ENCODE measurements at places on chromosomes 1 and 21.

DNA sequence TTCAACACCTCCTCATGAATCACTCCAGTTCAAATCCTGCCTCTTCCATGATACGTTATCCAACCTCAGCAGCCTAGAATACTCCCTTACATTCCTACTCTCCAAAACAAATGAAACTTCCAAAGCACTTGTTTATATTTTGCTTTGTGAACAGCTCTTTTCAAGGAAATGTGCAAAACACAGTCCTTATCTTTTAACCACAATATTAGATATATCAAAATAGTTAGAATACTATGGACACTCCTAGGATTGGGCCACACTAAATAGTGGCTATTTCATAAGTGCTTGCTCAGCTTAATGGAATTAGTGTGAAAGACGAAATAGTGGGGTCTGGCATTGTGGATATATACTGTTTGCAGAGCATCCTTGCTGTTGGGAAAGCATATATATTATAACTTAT is 173.5 kb downstream of the ZC3H11B start:
- DNase-seq, result no peak

DNA sequence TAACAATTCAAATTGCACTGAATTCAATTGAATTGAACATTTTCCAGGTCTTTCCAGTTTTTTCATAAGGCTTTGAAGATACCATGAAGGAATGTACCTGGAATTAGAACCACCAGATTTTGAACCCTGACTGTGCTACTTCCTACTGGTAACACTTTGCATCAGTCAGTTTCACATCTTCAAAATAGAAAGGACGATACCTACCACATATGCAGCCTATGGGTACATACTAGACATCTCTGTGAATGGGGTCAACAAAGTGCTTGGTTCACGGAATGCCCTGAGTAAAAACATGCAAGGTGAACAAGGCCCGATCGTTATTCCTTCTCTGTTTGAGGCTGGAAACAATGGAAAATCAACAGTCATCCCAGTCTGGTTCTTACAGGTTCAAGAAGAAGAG is 41.2 kb upstream of the WLS start:
- no peak for DNase-seq

DNA sequence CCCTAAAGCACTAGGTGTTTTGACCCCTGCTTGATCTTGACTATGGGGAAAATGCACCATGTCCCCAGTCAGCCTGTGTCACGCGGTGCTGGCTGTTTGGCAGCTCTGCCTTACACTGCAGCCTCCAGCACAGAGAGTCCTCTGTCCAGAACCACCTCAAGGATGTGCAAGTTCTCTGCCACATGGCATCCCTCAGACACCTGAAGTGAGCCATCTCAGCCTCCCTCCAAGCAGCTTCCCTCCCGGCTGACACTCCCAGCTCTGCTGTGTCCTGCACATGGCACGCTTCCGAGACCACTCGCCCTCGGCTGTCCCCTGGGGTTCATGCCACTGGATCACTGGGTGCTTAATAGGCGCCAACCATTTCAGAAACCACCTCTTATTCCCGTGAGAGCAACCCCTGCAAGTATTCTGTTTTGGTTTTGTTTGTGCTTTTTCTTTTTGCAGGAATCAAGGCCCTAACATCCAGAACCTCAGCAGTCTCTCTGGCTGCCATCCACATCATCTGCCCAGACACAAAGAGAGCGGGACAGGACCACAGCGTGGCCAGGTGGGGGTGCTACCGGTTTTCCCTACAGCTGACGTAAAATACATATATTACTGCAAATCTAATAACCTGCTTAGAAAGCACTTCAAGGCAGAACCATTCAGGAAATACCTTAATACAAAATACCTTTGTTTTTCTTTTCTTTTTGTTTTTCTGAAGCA is 45.7 kb downstream of the CAPZB start:
- peak; percentile 56 for DNase-seq

DNA sequence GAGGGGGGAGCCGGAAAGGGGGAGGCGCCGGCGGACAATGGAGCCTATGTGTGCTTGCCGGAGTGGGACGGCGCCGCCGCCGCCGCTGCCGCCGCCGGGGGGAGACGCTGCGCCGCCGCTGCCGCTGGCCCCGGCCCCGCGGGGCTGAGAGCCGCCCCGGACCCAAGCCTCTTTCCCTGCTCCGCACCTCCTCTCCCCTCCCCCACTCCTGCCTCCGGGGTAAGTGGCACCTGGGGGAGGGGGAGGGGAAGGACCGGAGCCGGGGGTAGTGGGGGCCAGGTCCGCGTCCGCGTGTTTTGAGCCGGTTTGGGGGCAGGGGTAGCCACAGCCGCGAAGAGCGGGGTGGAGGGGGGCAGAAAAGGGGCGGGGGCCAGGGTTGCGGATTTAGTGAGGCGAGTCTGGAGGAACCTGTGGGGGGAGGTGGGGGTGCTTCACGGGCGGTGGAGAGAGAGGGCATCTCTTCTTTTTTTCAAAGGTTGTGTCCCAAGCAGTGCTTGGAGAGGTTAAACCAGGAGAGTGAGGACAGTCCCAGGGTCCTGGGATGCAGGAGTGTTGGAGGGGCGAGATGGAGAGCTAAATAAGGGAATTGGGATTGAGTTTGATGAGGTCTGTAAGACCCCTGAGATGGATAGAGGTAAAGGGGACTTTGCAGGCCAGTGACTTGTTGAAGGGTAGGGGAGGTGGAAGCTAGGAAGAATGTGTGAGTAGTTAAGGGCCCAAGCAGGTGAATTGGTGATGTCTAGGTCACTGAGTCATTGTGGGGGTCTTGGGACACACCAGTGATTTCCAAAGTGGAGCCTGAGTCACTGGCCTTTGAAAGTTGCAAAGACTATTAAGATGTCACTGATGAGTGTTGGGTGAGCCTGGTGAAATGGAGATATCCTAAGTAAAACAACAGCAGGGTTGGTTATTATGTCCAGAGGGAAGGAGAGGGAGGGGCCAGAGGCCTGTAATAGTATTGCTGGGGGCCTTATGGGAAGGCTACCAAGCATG is 59.1 kb downstream of the BCL9 start:
- no peak for DNase-seq

GRCh38 chr1:151408891-151409290 is 9.5 kb downstream of the PSMB4 start:
- DNase-seq, result no peak

GRCh38 chr1:192260076-192260475 is 56.7 kb upstream of the RGS21 start:
- DNase-seq, result no peak

GRCh38 chr1:201054091-201054543 is 30.6 kb upstream of the KIF21B start:
- no peak for DNase-seq
